ENCODE measurements at places on chromosomes 4 and X.
A peak's percentile ranks its signal among the peaks of the same experiment; 100 is the strongest.

GRCh38 chrX:6674734-6675133 lies 139.8 kb upstream of the VCX3A start:
- no peak for DNase-seq

GRCh38 chr4:129999156-129999555 lies 903.2 kb downstream of the C4orf33 start:
- no peak for DNase-seq

DNA sequence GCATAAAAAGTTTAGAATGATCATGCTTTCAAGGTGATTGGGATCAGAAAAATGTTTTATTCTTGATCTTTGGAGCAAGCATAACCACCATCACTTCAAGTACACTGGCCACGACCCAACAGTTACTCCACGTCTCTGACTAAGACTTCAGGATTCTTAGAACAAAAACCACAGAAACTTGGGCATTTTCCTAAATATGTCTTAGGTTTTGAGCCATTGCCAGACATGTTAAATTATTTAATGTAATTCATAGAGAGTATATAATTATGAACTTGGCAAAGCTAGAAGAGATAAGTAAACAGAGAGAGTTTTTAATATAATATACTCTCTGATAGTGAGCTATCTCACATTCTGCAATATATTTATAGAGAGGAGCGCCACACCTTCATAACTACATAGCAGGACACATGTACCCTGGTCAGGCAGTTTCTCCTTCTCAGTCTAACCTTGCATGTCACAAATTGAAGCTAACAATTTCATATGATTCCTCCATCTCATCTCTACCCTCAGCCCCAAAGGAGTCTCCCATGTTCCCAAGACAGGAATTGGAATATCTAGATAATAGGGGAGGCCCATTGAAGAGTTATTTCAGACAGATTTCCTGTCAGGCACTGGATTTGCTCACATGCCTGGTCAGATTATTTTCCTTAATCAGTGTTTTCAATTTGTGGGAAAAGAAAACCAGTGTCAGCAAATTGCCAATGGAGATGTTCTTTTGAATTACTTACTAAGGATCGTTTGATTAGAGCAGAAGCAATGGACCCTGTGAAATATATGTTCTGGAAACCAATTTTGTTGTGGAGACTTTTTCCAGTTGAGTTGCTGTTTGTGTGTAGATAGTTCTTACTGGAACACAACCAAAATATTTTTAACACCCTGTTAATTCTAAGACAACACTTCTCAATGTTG lies 61.7 kb upstream of the GUCY1A1 start:
- no peak for DNase-seq

- DNase-seq = no peak
Observed at GRCh38 chr4:43276321-43276720, 383.8 kb downstream of the GRXCR1 start.

GRCh38 chrX:150334100-150334499 lies 29.0 kb upstream of the MAMLD1 start:
- DNase-seq = no peak

DNA sequence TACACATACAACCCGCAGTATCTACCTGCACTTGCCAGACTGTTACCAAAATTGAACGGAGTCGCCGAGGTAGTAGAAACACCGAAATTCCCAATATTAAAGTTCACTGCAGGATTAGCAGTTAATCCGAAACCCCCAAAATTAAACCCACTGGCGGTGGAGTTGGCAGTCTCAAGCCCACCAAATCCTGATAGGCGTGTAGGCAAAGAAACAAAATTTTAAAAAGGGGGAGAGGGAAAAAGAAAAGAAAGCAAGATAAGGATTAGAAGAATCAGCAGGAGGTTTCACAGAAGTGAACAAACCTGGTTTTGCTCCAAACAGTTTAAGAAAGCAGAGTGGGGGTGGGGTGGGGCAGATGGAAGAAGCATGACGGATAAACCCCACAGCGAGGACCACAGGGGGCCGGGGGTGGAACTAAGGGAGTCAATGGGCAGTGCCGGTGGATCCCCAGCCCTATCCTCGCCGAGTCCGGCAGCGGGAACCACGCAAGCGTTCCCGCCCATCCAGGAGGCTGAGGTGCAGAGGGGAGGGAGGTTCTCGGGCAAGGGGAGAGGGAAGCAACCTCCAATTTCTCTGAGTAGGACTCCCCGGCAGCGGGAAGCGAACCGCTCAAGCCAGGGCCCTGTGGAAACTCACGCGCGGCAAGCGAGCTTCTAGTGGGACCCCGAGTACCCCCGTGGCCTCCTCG lies 599 bp downstream of the NUP54 start:
- DNase-seq = peak; percentile 76
